Kidney epithelial cell (primary cell): ENCODE measurements at places on chromosomes 1 and 21. TPM values are rescaled to one million over a fixed set of nuclear protein-coding genes. Genes with fewer than 3 reads are reported as not detected.

GRCh38 chr1:79005945-79006344, 585 bp downstream of the ADGRL4 start:
- DNase-seq: no peak

GRCh38 chr1:150321826-150322166, 463 bp downstream of the PRPF3 start:
- no peak for DNase-seq

DNA sequence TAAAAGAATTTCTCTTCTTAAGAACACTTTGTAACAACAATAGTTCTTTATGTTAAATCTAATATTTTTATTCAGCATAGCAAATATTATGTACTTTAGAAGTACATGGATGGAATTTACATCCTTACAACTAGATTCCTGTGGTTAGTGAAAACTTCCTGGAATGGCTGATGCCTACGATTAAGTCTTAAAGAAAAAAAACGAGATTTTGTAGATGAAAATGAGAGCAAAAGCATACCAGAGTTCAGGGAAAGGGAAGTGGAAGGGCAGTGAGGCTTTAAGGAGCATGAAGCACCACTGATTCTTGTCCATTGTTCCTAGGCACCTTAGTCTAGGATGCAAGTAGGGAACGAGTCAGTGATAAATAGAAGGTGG, 26.7 kb downstream of the CFH start:
- DNase-seq: peak; percentile 26

Gene OR2M2
- total RNA-seq: not detected in 2 replicates

- no peak for DNase-seq
These were observed 33.3 kb upstream of the ERG start for GRCh38 chr21:38531591-38531990.

GRCh38 chr1:36350659-36351226, 27.3 kb upstream of the EVA1B start:
- DNase-seq: no peak

Gene CELA3A
- total RNA-seq: not detected in 2 replicates

Gene LCE1D
- not detected in 2 replicates for total RNA-seq

GRCh38 chr1:177798614-177799013, 171.2 kb downstream of the SEC16B start:
- DNase-seq: no peak

Gene ANKRD35
- total RNA-seq: 0.07 TPM in 1 of 2 replicates, not detected in the other

DNA sequence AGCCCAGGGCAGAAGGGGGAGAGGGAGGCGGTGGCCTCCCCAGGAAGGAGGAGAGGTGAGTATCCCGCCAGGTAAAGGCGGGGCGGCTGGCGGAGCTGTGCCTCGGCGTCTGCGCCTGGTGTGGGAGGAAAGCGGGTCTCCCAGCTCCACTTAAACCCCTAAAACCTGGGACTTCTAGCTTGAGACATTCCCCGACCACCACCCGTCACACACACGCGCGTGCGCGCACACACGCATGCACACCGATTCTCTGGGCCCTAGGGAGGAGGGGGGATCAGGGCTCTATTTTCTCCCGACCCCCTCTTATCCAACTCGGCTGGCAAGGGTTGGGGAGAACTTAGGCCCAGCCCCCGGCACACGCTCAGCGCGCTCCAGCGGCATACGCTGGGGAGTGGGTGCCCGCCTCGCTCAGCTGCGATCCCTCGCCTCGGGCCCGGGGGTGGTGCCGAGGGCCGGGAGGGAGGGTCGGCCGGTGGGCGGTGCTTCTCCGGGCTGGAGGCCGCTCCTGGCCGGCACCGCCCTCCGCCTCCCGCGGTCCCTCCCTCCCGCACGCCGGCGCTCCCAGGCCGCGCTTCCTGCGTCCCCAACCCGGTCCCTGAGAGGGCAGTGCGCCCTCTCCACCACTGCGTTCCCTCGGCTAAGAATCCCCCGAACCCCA, at the start of gene TMEM51:
Gene TMEM51 (plus strand): TSS at position 564 of the 658 bp plus-strand sequence. CDS start 61,341 bp downstream, outside the sequence.
- no peak for DNase-seq

Gene PROX1
- total RNA-seq: 0.88 and 0.96 TPM in 2 replicates

GRCh38 chr1:38046884-38047602, 450 bp upstream of the POU3F1 start:
- no peak for DNase-seq

Gene CNTN2
- not detected in 2 replicates for total RNA-seq

- no peak for DNase-seq
These were observed 386.9 kb upstream of the PROX1 start for GRCh38 chr1:213600879-213601278.

DNA sequence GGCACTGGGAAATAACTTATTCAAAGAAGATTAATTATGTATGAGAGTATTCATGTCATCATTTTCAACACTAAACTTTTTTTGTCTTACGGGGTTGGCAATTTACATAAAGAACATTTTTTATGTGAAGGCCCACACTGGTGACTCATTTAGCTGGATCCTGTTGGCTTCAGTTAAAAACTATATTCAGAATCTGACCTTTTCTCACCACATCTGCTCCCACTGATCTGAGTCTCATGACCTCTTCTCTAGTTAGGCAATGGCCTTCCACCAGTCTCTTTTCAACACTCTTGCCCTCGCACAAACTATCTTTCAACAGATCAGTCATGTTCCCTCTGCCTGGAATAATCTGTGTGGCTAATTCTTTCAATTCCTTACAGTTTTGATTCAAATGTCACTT, 53.4 kb downstream of the TMPRSS15 start:
- DNase-seq: no peak

GRCh38 chr1:117284399-117285215, 73.9 kb upstream of the VTCN1 start:
- DNase-seq: peak; percentile 45

Gene SPOCD1
- 29.4 and 31.8 TPM in 2 replicates for total RNA-seq

- no peak for DNase-seq
These were observed 55.9 kb downstream of the MACO1 start for GRCh38 chr1:25486602-25487001.
